Osteoblast (primary cell): ENCODE measurements at places on chromosomes 3 and 15. TPM values are rescaled to one million over a fixed set of nuclear protein-coding genes. Genes with fewer than 3 reads are reported as not detected.

DNA sequence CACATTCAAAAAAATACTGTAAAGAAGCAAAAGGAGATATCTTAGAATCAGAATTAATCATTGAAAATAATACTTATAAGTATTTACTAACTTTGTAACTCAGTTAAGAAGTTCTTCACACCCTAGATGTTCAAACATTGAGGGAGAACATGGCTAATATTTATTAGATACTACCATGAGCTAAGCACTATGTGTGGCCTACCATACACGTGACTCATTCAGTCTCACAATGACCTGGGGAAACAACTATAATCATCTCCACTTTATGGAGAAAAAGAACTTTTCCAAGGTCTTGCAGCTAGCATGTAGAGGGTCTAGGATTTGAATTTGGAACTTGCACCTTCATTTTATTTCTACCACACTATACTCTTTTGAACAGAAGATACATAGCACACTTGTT, 361.9 kb upstream of the CFAP20DC start:
- no peak for DNase-seq

The FGF7 gene
- 377 and 445 TPM in 2 replicates for total RNA-seq

- DNase-seq: no peak
Measured at GRCh38 chr3:184553385-184553784, 8.2 kb upstream of the EPHB3 start.

- DNase-seq: no peak
Measured at GRCh38 chr15:101020451-101020850, 101.3 kb downstream of the LRRK1 start.

The RETNLB gene
- total RNA-seq: not detected in 2 replicates

The SAMMSON gene
- not detected in 2 replicates for total RNA-seq

The FAIM gene
- total RNA-seq: 9.7 and 13.0 TPM in 2 replicates

DNA sequence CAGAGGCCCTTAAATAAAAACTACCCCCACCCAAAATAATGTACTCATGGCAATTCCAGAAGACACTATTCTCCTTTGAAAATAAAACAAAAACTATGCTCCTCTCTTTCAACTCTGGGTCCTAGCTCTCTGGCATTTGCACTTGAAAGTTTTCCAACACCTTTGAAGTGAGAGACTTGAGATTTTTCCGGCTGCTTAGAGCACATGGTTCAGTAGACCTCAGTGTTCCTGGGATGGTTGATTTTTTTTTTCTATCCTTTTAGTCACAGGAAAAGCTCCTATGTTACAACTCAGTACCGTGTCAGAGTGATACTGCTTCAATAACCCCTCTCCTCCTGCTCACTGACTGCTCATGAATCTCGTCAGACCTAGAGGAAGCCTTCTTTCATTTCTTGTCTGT, 118.3 kb upstream of the TUSC7 start:
- no peak for DNase-seq

GRCh38 chr3:16864610-16865313, 20.0 kb upstream of the PLCL2 start:
- DNase-seq: peak; percentile 30

The RBM6 gene
- total RNA-seq: 50.7 and 55.1 TPM in 2 replicates

- no peak for DNase-seq
Measured at GRCh38 chr3:58345457-58345856, 12.8 kb downstream of the PXK start.

The FHIT gene
- total RNA-seq: 2.4 and 3.3 TPM in 2 replicates
